ENCODE measurements at places on chromosomes 12 and 14.

DNA sequence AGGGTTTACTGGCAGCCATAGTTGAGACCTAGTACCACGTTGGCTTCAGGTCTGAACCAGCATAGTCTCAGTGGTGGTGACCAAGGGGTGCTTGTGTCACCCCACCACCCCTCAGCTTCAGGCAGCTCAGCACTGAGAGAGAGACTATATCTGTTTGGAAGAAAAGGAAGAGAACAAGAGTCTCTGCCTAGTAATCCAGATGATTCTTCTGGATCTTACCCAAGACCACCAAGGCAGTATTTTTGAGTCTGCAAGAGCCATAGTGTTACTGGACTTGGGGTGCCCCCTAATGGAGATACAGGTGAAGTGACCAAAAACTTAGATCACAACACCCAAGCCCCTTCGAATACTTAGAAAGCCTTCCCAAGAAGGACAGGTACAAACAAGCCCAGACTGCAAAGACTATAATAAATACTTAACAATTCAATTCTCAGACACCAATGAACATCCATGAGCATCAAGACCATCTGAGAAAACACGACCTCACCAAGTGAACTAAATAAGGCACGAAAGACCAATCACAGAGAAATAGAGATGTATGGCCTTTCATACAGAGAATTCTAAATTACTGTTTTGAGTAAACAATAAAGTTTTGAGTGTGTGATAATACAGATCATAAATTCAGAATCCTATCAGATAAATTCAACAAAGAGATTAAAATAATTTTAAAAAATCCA lies 107.0 kb downstream of the HELB start:
- peak; percentile 84 for DNase-seq

GRCh38 chr14:101797856-101798255 lies 36.3 kb downstream of the PPP2R5C start:
- DNase-seq = no peak

- no peak for DNase-seq
Measured at GRCh38 chr12:70069221-70070105, 173.8 kb upstream of the CNOT2 start.

DNA sequence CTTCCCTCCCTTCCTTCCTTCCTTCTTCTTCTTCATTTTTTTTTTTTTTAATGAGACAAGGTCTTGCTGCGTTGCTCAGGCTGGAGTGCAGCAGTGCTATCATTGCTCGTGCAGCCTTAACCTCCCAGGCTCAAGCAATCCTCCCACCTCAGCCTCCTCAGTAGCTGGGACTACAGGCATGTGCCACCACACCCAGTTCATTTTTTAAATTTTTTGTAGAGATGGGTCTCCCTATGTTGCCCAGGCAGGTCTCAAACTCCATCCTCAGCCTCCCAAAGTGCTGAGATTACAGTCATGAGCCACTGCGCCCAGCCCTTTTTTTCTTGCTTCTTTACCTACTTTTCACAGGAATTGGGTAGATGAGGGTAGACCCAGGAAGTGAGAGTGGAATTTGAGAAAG lies 1.6 kb downstream of the OR10AD1 start:
- no peak for DNase-seq

GRCh38 chr12:57047981-57048380 lies 1.9 kb downstream of the MYO1A start:
- peak; percentile 5 for DNase-seq

GRCh38 chr12:29158115-29158763 lies 9.2 kb downstream of the FAR2 start:
- DNase-seq = no peak

- no peak for DNase-seq
Measured at GRCh38 chr12:88717188-88717587, 136.9 kb upstream of the KITLG start.

DNA sequence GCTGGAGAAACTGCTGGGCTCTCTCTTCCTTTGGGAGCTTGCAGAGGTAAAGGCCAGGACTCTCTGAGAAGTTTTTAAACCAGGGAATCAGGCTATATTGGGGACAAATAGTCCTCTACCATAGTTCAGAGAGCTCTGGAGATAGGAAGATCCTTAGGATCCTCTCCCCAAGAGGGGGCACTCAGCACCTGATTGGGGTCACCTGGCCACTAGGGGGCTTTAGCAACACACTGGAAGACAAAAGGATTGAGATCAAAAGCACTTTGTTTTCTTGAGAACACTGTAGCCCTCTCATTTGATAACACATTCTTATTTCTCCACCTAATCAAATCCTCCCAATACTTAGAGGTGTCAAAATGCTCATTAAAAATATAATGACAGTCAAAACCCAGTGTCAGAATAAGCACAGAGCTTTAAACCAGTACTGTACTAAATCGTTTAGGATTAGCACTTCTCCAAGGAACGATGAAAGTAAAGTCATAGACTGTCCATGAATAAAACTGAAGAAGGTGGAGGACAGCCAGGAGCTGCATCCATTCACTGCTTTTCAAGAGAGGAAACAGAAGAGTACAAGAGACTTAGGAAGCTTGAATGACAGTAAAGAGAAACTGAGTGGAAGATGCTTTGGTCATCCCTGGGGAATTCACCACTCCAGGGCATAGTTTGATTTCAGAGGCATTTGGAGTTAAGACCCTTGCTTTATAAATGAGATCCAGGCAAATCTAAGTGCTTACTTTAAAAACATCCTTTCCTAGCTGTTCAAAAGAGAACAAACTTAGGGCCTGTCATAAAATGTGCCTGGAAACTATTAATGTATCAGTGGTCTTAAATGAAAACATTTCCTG lies 26.5 kb downstream of the BMP4 start:
- no peak for DNase-seq

DNA sequence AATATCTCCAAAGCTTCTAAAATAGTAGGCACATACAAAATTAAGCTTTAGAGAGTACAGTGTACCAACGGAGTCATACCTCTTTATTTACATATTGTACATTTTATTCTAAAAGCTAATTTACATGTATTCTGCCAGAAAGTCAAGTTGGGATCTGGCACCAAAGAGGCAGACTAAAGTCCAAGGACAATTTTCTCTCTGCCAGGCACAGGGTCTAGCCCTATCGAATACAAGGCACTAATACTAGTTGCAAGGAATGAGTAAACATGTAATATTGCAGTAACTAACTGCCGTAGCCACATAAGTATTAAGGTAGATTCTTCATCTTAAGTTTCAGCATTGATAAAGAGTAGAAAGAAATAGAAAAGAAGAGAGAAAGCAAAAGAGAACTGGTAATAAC lies 93.9 kb downstream of the RPS6KA5 start:
- DNase-seq = no peak

DNA sequence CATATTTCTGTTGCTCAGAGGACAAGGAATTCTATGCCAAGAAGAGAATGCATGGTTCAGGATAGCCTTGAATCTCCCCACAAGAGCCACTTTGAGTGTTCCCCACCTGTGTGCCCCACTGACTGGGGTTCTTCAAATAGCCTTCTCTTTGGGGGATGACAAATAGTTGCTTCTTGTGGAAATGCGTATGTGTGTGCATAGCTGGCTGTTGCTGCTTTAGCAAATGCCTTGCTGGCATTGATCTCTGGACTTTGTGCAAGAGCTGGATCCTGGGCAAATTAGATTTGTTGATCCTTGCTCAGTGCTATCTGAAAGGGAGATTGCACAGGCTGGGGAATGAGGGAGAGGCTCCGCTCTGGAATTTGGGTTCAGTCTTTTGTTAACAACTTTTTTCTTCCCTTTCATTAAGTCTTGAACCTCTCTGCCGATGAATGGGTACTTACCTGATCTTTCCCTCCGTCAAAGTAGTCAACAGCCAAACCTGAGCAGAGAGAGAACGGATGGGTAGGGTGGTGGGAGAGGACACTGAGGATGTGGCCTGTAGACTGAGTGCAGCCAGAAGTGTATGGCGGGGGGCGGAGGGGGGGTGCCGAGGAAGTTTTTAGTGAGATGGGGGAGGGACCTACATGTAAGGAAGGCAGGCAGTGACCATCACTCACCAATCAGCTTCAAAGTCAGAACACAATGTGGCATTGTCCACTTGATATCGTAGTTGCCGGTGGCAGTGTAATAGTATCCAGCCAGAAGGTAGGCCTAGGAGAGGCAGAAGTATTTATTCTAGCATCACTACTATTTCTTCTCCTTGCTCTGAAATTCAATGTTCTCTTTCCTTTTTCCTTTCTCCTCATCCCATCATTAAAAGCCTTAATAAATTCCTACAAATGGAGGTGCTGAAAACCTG lies 10.7 kb downstream of the EMG1 start:
- DNase-seq = no peak

DNA sequence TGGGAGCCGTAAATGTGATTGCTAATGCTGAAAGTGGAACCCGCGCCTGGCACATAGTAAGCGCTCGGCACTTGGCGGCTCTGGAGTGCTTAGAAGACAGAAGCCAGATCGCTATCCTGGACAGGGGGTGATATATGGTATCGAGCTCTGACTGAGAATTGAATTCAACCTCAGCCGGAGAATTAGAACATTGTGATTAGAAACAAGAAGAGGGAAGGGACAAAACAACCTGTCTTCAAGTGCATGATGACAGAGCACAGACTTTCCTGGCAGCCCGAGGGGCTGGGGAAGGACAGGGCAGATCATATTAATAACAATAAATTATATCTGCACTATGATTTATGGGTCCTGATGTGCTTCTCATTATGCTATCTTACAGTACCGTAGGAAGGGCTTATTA lies 66.9 kb upstream of the TBX3 start:
- no peak for DNase-seq

GRCh38 chr14:23644195-23644918 lies 8.2 kb downstream of the DHRS2 start:
- DNase-seq = no peak

DNA sequence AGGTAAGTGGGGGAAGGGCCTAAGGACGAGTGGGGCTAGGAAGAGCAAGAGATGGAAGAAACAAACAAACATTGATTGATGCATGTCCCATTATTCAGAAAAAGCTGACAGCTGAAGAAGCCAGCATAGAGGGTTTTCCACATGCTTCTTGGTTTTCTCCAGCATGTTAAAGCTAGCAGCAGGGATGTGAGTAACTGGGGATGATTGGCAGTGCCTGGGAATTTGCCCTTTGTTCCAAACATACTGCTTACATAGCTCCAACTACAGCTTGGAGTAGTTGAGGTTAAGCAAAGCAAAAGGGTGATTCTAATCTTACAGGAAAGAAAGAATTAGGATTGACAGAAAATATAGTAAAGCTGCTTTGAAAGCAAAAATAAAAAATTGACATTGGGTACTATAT lies 68.0 kb upstream of the IFNG-AS1 start:
- no peak for DNase-seq

DNA sequence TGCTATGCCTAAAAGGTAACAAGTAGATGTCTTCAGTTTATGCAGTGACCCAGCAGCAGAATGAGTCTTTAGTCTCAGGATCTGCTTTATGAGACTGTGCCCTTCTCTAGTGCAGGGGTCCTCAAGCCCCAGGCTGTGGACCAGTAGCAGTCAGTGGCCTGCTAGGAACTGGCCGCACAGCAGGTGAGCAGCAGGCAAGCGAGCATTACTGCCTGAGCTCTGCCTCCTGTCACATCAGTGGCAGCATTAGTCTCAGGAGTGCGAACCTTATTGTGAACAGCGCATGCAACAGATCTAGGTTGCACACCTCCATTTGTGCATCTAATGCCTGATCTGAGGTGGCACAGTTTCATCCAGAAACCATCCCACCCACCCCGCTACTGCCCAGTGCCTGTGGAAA lies 38.4 kb downstream of the LRP6 start:
- no peak for DNase-seq

DNA sequence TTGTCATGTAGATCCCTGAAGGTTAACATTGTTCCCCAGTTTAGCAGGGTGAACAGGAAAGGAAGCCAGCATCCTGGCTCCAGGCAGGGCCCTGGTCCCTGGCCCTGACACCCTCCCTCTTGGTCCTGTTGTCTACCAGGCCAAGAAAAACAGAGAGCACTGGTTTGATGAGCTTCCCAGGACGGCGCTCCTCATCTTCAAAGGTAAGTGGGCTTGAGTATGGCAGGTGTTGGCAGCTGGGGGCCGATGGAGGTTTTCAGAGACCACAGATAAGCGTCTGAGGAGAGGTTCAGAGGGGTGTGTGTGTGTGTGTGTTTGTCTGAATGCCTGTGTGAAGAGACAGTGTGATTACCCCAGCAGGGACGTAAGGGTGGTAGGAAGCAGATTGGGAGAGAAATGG lies 56.3 kb downstream of the SLC8B1 start:
- DNase-seq = no peak

DNA sequence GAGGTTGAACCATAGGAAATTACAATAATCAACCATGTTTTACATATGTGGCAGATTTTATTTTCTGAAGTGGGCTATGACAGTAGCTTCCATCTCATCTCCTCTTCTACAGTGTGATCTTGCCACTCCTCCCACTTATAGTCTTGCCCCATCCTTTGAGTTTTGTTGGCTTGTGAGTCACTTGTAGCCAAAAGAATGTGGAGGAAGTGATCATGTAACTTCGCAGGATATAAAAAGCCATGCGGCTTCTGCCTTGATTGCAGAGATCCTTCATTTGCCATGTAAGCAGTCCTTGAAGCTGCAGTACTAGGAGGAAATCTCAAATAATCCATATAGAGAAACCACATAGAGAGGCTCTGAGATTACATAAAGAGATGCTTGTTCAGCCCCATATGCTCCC lies 13.7 kb upstream of the ZNF84 start:
- no peak for DNase-seq

DNA sequence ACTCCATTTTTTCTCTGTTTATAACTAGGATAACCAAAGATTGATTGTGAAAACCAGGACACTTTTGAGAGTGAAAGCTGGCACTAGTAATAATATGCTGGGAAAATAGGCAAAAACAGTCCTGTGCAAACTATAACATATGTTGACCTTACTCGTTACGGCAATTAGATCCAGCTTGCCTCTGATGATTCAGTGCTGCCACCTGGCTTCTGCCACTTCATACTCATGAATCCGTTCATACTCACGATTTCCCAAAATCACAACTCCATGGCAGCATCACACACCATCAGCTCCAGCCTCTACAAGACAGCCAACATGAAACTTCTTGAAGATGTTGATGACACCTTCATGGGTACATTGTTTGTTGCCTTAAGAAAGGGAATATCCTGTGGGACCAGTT lies 49.1 kb upstream of the CAND1 start:
- DNase-seq = no peak

DNA sequence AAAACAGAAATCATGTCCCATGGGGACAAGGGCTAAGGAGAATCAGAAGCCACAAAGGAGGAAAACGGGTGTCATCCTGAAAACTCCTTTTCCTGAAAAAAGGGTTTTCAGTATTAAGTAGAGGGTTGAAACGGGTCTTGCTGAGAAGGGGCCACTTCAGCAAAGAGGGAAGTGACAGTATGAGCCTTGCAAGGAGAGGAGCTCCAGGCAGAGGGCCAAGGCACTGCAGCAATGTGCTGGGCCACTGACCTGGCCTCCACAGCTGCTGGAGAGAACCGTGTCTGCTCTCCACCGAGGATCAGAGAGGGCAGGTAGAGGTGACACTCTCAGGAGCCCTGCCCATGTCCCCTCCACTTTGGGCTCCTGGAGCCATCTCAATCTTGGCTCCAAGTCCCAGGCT lies 103.3 kb downstream of the NCOR2 start:
- DNase-seq = no peak

All from fibroblast of the aortic adventitia (primary cell).